Right renal cortex interstitium (tissue), 3 donors: ENCODE measurements at places on chromosomes 13 and 19.

DNA sequence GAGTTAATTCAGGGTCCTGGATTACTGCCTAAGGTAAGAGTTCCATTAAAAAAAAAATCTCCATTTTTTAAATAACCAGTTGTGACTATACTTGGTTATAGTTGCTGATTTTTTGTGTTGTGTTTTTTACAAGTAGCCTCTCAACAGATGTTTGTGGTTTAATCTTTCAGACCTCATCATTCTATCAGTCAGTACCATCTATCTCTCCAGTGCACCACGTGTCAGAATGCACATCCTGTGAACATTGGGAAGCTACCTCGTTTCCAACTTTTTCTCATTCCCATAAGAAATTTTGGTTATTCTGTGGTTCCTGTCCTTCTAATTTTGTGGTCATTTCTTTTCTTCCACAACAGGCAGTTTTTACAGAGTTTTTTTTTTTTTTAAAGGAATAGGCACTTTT is 39.2 kb downstream of the WDFY2 start:
- DNase-seq, result no peak

DNA sequence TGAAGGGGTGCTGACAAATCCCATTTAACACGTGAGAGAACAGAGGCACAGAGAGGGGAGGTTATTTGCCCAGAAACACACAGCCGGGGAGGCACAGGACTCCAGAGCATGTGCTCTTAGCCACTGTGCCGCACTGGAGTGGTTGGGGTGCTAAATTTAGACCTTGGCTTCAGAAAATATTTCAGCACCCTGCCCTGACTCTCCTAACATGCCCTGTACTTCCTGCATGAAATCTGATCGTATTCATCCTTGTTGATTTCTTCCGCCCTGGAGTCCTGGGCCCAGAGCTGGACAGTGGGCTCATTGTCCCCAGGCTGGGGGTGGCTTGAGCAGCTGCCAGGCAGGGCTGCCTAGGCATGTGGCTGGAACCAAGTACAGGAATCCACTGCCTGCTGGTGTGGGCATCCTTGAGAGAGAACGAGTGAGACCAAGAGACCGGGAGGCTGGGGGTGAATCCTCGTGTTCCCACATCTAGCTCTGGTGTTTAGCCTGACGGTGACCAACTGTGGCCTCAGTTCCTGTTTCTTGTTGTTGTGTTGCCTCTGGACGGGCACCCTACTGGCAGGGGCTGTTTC is 5.3 kb downstream of the SLC27A1 start:
- DNase-seq, result no peak

DNA sequence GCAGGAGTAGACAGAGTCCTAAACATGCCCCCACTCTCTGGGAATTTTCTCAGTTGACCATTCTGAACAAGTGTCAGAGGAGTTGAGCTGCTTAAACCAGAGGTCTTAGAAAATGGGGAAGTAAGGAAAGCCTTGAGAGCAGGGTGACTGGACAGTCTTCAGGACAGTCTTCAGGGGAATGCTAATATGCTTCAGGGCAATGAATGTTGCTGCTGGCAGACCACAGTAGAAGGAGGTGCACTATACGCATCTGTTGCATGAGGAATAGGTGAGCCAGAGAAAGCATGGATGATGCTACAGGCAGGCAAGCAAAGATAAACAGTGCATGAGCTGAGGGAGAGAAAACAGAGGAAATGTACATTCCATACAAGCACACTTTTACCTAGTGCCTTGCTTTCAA is 196.6 kb upstream of the GPR12 start:
- no peak for DNase-seq

- DNase-seq, result no peak
Observed at GRCh38 chr19:1088416-1089010, 6.7 kb downstream of the POLR2E start.

DNA sequence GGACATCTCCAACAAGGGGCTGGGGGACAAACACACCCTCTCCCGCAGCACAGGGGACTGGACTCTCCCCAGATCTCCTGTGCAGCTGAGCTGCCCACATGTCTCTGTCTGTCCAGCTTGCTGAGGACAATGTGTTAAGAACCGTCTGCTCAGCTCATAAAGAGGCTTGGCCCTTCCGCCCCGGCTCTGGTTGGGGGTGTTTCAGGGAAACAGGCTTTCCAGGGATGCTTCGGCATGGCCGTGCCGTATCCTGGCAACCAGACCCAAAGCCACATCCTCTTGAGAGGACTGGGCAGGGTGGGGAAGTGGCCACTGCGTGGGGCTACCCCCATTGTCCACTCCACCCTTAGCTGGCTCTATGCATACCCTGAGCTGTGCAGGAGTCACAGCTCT is 41.1 kb upstream of the CHST8 start:
- DNase-seq, result no peak

DNA sequence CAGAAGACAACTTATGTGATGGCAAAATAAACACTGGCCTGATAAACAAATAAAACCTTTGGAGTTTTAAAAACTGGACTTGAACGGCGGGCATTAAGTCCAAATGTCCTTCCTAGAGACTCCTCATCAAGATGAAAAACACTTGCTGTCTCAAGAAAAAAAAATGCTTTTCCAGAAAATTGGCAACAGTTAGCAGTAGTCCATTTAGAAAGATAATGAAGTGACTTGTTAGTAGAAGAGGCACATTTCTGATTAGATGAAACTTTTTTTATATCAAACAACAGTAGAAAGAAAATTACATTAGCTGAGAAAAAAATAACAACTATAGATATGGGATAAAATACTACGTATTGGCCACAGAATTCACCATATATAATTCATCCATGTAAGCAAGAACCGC is 1750.7 kb upstream of the PCDH20 start:
- no peak for DNase-seq

DNA sequence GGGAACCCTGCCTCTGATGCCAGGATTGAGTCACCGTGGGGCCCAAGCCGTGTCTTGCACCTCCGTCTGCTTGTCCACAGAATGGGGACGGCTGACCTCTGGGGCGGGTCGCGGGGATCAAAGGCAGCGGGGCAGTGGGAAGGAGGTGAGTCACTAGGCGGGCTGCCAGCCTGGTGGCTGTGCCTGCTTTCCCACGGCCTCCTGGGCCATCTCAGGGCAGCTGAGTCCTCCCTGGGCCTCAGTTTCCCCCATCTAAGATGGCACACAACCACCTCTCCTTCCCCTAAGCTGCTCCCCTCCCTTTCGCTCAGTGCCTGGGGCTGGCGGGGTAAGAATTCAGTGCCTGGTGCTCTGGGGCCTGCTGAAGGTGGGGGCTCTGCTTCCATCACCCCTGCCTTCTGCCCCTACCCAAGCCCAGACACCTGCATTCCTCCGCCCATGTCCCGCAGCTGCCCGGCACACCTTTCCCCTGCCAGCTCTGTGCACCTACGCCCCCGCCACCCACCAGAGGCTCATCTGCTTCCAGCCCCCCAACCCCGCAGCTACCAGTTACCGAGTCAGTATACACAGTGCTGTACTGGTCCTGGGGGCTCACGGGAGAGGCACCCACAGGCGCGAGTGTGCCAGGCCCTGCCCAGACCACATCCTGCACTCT is 3.5 kb downstream of the MKNK2 start:
- no peak for DNase-seq

DNA sequence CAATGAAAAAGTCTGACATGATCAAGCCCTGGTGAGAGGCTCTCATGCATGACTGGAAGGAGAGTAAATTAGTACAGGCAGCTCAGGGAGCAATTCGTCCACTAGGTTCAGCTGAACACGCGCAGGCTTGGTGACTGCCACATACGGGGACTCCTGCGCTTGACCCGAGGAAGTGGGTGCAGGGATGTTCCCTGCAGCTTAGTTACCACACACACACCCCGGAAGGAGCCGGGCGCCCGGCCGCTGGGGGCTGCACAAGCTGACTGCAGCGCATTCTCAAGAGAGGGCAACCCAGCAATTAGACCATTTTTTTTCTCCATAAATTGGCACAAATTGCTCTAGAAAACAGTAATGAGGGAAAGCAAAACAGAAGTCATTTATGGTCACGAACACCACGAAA is 23.0 kb upstream of the MIER2 start:
- DNase-seq, result no peak

- no peak for DNase-seq
Observed at GRCh38 chr19:42295831-42296525, 6.0 kb upstream of the PRR19 start.

DNA sequence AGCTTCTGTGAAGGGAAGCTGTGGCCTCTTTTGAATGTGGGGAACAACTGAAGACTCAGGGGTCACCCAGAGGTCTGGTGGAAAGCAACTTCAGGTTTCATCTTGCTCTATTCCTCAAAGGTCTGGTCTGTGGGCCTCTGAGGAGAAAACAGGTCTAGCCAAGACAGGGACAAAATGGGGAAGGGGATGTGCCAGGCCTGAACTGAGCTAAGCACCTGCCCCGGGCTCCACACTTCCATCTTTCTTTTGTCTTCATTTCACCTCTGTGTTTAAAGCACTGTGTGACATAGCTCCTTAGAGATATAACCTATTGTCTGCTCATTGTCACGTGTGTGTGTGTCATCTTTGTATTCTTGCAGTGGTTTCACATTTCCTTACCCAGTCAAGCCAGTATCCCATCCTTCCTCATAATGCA is 19.9 kb upstream of the GDF15 start:
- DNase-seq, result no peak

- no peak for DNase-seq
Observed at GRCh38 chr13:84821261-84821660, 939.0 kb upstream of the SLITRK1 start.

- DNase-seq, result no peak
Observed at GRCh38 chr19:10430505-10431253, 10.3 kb downstream of the PDE4A start.

GRCh38 chr13:96388598-96388997 is 298.7 kb downstream of the HS6ST3 start:
- DNase-seq, result no peak

DNA sequence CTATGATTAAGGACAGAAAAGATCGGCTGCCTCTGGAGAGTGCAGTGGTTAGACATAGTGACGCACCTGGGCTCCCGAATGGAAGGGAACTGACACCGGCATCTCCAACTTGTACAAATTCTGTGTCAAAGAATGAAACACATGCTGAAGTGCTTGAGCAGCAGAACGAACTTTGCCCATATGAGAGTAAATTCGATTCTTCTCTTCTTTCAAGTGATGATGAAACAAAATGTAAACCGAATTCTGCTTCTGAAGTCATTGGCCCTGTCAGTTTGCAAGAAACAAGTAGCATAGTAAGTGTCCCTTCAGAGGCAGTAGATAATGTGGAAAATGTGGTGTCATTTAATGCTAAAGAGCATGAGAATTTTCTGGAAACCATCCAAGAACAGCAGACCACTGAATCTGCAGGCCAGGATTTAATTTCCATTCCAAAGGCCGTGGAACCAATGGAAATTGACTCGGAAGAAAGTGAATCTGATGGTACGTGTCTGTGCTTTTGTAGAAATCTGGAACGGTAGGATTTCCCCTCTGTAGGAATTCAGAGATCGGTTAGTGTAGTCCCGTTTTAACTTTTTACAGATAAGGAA is 16.9 kb downstream of the ERCC5 start:
- no peak for DNase-seq

DNA sequence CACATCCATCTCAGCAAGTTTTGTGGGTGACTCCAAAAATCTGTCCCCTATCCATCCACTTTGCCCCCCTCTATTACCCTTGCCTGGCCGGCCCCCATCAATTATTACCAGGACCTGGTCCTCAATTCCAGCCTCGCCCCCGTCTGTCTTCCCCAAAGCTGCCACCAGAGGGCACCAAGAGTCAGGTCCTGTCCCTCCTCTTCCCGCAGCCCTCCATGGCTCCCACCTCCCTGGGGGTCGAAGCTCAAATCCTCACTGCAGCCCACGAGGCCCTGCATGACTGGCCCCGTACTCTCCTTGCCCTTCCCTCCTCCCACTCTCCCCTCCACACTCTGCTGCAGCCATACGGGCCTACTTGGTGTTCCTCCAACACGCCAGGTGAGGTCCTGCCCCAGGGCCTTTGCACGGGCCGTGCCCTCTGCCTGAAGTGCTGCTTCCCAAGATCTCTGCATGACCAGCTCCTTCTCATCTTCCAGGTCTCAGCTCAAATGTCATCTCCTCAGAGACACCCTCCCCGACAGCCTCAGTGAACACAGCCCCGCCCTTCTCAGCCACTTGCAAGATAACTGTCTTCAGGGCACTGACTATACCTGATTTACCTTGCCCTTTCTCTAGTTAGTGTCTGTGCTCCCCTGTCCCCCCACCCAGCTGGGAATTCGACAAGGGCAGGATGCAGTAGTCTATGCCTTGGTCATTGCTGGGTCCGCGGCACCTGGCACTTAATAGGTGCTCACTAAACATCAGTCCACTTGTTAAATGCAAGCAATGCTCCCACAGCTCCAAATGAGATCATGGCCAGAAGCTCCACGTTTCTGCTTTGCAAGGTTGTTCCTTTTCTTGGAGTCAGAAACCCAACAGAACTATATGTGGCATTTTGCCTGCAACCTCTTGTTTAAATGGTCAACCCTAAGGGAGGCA is 16.8 kb upstream of the SEMA6B start:
- DNase-seq, result no peak

GRCh38 chr19:49331616-49332055 is 3.6 kb upstream of the CD37 start:
- DNase-seq, result no peak

GRCh38 chr13:109840201-109840892 is 54.0 kb upstream of the IRS2 start:
- no peak for DNase-seq

DNA sequence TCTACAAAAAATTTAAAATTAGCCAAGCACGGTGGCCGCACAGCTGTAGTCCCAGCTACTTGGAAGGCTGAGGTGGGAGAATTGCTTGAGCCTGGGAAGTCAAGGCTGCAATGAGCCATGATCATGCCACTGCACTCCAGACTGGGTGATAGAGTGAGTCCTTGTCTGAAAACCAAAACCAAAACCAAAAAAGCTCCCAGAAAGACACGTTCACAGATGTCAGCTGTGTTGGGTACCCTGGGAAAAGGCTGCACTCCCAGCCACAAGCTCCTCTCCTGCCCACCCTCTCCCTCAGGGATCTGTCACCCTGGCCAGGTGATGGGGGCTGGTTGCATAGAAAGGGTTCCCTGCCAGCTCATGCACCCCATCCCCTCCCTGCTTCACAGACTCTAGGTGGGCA is 53.3 kb downstream of the RNF6 start:
- no peak for DNase-seq

DNA sequence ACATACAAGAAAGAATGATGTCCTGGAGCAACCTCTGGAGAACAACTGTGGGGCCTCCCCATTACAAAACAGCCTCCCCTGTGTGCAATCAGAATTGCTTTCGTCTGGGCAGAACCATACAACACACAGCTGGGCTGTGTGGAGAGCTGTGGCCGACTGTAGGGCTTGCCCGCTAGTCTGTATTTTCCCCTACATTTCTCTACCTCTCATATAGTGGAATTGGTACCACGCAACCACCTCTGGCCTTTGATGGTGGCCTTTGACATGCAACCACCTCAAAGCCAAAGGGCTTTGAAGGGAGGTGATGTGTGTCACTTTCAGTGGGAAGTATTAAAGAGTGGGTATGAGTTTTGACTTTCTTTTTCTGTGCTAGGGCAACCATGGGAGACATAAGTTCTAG is 34.0 kb downstream of the GARRE1 start:
- DNase-seq, result no peak
